ENCODE measurements at places on chromosomes 5 and 9.

DNA sequence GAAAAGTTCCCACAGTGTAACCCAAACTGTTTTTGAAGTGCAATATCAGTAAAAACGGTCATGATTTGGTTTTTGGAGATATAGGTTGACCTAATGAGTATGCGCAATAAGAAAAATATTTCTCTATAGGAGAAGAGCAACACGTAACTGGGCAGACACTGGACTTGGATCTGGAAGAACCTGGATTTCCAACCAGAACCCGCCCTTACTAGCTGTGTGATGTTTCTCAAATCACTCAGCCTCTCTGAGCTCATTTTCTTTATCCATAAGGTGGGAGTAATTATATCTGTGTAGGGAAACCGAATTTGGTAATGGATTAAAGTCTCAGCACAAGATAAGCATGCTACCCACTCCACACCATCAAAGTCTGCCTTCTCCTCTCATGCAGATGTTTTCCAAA, 169.1 kb downstream of the COL23A1 start:
- no peak for DNase-seq

DNA sequence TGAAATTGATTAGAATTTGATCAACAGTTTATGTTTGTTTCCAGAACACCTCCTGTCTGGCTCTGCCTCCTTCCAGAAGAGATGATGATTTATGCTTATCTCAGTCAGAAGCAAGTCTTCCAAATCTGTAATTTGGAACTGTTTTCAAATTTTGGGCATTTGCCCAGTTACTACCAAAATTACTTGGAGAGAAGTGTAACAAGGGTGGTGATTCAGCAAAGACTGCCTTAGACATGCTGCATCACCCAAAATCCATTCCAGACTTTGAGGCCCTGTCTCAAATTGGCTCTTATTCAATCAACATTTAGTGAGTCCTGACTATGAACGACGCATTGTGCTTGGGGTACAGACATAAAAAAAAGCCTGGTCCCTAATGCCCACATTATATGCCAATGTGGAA, 89.4 kb downstream of the SH3TC2 start:
- DNase-seq: no peak

- DNase-seq: no peak
Measured at GRCh38 chr9:81560851-81561732, 128.3 kb downstream of the TLE1 start.

GRCh38 chr9:16193066-16193465, 640.2 kb downstream of the CCDC171 start:
- no peak for DNase-seq

GRCh38 chr5:113039934-113040285, 63.3 kb downstream of the DCP2 start:
- no peak for DNase-seq

DNA sequence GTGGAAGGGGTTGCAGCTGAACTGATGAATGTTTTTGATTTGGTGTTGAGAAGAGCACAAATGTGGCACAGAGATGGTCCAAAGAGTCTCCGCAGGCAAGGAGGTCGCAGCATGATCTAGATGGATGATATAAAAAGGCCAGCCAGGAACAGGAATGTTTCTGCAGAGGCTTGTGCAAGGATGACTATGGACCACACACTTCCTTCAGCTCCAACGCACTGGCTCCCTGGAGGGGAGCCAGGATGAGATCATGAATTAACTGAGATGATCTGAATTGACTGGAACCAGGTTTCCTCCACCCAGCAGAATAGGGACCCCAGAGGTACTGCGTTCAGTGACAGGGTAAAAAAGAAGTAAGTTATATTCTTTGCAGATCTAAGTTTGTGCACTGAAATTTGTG, 89.0 kb downstream of the ARSB start:
- no peak for DNase-seq

- no peak for DNase-seq
Measured at GRCh38 chr5:136425921-136426320, 60.6 kb upstream of the TRPC7 start.

GRCh38 chr9:33244137-33244784, 4.3 kb downstream of the SPINK4 start:
- DNase-seq: no peak

DNA sequence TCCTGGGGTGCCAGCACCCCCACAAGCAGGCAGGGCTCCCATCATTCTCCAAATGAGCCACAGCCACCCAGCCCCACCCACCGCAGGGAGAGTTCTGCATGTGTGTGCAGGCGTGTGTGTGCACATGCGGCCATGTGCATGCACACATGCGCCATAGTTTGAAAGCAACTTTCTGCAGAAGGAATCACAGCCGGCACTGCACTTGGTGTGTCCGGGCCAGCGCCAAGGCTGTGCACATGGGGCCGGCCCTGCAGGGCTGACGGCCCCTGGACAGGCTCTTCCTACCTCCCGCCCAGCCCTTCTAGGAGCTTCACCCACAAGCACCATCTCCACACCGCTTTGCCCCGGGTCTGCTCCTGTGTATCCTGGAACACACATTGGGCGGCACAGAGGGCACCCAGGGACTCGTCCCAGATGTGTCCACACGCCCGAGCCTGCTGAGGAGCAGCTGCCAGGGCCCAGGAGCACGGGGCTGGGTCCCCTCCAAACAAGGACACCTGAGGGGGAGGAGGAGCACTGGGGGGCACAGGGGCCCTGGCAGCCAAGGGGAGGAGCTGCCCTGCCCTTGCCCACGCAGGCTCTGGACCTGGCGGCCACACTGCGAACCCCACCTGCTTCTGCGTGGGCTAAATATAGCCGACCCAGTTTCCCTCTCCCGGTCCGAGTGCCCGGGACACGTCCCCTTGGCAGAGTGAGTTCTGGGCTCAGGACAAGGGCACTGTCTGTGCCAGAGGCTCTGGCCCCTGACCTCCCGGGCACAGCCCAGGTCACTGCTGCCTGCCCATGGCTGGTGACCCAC, 19.1 kb downstream of the TPPP start:
- no peak for DNase-seq

- DNase-seq: no peak
Measured at GRCh38 chr5:54742417-54742891, 224.9 kb downstream of the SNX18 start.

- no peak for DNase-seq
Measured at GRCh38 chr5:172415362-172416275, 38.7 kb downstream of the SH3PXD2B start.

Measured in iPS DF 6.9 (cell line).